ENCODE measurements at places on chromosomes 11 and 22.

- no peak for DNase-seq
Measured at GRCh38 chr11:41190437-41191082, 268.9 kb downstream of the LRRC4C start.

DNA sequence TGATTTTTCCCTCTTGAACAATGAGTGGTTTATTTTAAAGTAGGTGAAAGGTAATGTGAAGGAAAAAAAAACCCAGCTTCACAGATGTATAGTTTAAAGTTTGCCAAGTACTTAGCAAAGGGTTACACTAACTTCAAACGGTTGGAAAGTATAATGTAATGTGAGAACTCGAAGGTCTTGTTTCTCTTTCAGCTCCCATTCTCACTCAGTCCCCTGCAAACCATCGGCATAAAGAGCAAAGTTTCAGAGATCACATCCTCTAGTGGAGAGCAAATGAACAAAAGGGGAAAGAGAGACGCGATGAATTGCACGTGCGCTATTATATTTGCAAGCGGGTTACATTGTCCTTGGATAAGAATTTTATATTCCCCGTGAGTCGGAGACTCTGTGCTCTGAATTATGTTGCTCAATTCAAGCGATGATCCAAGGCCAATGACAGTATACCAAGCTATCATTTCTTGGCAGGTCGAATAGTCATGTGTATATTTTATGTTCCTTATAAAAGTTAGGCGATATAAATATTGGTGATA, 37.6 kb upstream of the BIRC3 start:
- no peak for DNase-seq

DNA sequence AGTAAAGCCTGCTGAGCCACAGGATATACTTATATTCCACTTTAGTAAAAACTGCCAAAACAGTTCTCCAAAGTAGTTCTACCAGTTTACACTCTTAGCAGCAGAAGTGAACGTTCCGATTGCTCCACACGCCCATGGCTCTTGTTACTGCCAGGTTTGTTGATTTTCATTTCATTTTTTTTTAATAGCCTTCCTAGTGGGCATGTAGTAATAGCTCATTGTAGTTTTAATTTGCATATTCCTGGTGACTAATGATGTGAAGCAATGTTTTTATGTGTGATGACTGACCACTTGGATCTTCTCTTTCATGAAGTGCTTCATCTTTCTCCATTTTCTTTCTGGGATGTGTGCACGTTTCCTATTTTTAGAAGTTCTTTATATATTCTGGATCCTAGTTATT, 4.8 kb upstream of the C11orf97 start:
- DNase-seq = no peak

- DNase-seq = no peak
Measured at GRCh38 chr22:49979587-49980264, 19.2 kb downstream of the PIM3 start.

DNA sequence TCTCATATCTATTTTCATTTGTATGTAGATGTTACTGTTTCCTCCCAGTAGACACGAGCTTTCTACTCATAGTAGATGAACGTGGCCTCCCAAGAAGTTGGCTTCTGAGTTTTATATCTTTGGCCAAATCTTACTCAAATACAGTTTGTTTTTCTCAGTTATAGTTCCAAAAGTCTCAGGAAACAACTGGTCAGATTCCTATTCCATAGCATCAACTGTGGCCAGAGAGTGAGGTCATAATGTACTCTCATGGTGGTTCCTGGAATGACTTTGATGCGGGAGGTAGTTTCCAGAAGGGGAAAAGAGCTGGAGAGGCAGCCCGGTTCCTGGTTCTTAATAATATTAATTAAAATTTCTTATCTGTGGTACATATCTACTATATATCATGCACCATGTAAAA, 77.3 kb downstream of the SLC17A6 start:
- no peak for DNase-seq

- no peak for DNase-seq
Measured at GRCh38 chr11:77525455-77526091, 51.7 kb upstream of the PAK1 start.

- no peak for DNase-seq
Measured at GRCh38 chr11:13874597-13874996, 87.9 kb upstream of the SPON1 start.

- DNase-seq = no peak
Measured at GRCh38 chr11:124976531-124976930, 22.5 kb downstream of the CCDC15 start.

GRCh38 chr11:2400762-2401435, 349 bp downstream of the TSSC4 start:
- DNase-seq = no peak

DNA sequence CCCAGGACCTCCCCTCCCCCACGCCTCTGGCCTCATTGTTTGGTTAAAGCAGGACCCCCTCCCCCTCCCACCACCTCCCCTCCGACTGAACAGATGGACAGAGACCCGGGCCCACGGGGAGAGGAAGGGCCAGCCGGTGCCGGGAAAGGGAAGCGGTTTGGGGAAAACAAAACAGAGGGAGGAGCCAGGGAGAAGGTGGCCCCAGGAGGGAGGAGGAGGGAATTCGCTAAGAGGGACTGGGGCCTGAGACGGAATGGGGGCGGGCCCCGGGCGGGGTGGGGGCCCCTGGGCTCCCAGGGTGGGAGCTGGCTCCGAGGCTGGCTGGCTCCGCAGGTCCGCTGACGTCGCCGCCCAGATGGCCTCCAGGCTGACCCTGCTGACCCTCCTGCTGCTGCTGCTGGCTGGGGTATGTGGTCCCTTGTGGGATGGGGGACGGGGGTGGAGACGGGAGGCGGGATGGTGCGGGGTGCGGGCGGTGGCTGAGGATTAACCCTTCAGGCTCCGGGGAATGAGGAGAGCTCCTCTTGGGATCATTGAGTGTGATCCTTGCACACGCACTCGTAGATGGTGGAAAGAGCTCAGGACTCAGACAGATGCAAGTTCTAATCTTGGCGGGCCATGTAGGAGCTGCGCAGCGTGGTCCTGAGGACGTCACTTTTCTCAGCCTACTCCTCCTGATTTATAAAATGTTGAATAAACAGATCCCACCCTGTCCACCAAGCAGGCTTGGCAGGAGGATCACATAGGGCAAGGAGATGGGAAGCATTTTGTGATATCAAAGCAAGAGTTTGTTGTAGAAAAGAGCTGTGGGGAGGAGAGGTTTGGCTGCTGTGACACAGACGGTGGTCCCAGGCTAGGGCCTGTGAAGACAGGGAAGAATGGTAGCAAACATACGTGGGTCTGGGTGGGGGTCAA, 688 bp downstream of the SERPING1 start:
- no peak for DNase-seq

DNA sequence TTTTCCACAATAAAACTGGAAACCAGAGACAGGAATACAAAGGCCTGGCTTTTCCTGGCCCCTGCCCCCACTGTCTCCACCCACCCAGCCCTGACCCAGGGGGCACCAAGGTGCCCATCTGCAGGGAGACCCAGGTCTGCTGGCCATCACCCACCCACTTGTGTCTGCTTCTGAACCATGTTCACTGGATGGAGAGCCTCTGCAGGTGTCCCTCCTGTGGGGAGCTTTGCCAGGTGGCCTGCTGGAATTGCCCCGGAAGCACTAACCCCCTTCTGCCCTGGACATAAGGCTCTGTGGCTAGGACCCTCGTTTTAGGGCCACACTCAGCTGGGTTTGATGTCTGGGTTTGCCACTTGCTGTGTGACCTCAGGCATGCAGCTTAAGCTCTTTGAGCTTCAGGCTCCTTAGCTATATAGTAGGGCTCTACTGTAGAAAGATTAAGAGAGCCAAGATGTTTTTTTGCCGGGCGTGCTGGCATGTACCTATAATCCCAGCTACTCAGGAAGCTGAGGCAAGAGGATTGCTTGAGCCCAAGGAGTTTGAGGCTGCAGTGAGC, 3.9 kb downstream of the SCARF2 start:
- DNase-seq = no peak

DNA sequence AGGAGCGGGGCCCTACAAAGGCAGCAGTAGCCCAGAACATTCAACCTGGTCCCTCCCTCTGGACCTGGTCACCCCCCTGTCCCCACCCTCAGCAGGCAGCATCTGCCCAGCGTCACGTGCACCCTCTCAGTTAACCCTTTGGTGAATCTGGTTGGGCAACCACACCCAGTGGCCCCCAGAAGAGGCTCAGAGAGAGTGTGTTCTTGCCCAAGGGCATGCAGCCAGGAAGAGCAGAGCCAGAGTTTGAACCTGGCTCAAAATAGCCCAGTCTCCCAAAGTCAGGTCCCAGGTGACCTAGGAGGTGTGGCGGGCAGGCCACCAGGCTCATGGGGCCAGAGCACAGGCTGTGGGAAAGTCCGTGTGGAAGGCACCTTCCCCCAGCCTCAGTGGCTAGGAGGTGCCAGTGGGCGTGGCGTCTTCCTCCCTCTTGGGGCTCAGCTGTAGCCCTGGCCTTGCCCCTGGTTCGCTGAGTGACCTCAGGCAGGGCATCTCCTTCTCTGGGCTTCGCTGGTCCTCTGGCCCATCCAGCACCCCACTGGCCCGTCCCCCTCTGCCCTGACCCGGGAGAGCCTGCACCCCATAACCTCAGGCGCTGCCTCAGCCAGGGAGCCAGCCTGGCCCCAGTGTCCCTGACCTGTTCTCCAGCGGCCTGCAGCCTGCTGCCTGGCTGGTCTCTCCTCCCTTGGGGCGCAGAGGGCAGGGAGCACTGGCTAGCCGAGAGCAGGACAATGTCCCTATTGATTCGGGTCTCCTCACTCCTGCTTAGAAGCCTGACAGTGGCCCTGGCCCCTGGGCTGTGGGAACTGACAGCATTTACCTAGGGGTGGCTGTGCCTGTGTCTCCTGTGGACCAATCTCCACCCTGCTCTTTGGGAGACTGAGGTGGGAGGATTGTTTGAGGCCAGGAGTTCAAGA, 7.0 kb downstream of the ALDH3B1 start:
- no peak for DNase-seq

GRCh38 chr11:81915045-81915444, 818.6 kb downstream of the FAM181B start:
- DNase-seq = no peak

DNA sequence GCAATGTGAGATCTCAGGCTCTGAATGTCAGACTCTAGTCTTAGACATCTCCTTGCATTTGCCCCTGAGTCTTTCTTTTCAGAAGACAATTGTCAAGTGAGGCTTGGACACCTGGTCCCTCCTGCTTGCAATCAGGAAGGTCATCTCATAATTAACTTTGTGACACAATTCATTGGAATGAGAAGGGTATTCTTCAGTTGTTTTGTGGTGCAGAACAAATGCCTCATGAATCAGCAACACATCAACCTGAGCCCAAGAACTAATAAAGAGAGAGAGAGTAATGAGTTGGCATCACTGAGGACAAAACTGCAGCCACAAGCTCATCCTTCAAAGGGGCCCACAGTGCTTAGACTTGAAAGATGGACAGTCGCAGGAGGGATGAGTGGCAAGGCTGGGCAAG, 375.8 kb downstream of the INSC start:
- DNase-seq = no peak

GRCh38 chr22:41074941-41075710, 17.3 kb upstream of the EP300 start:
- DNase-seq = no peak

- no peak for DNase-seq
Measured at GRCh38 chr11:35415487-35415886, 3.9 kb downstream of the SLC1A2 start.

DNA sequence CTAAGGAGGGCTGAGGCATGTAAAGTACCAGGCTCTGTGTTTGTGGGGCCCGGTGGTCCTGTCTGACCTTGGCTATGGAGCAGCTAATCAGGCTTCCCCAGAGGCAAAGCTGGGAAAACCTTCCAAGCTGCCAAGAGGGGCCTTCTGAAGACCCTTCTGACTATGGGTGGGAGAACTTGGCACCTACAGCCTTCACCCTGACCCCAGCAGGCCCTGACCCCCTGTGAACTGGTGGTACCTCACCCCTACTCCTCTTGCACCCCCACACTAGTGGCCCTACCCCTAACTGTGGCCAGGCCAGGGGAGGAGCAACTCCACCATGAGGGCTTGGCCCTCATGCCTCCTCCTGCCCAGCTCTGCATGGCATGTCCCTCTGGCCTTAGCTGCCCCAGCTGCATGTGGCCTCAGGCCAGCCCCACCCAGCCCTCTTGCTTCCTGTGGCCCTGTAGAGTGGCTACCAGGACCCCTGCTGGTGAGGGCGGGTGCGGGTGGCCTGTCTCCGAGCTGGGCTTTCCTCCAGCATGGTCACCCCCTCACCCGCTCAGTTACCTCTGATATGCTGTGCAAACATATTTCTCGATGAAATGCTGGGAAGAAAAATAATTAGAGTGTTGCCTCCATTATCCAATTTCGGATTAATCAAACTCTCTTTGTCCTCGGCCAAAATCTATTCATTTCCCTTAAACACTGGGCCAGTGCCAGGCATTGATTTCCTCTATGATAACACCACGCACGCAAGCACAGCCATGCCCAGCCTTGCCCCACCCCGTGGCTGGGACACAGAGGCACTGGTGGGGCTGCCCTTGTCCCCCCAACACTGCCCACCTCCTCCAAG, 7.5 kb downstream of the GNAZ start:
- DNase-seq = no peak

Measured in stimulated activated CD8-positive, alpha-beta memory T cell treated with anti-CD3 and anti-CD28 coated beads, Interleukin-4, amount 100 ng/mL, for 4 hours (primary cell).